ENCODE measurements at places on chromosomes 2 and 18. TPM values are rescaled to one million over a fixed set of nuclear protein-coding genes. Genes with fewer than 3 reads are reported as not detected.

DNA sequence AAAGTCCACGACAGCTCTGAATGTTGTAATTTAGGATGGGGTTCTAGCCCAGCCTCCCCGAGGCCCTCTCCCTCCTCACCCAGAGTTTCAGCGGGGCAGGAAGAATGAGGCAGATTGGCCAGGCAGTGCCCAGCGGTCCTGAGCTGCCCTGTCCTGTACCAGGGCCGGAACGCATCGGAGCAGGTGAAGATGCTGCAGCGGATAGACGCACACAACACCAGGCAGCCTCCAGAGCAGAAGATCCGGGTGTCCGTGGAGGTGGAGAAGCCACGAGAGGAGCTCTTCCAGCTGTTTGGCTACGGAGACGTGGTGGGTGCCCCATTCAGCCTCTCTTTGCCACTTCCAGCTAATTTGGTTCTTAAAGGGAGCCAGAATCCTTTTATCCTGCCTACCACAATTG is 10.8 kb downstream of the KHK start:
- peaks cover 9% of the 10 kb centered on the region for H3K4me1 ChIP-seq
- H3K27ac ChIP-seq = no peak overlapping the region
- no peak for DNase-seq
- H3K27me3 ChIP-seq = no peaks in the 10 kb centered on the region
- H3K4me3 ChIP-seq = no peak overlapping the region
- no peaks in the 10 kb centered on the region for H3K36me3 ChIP-seq

DNA sequence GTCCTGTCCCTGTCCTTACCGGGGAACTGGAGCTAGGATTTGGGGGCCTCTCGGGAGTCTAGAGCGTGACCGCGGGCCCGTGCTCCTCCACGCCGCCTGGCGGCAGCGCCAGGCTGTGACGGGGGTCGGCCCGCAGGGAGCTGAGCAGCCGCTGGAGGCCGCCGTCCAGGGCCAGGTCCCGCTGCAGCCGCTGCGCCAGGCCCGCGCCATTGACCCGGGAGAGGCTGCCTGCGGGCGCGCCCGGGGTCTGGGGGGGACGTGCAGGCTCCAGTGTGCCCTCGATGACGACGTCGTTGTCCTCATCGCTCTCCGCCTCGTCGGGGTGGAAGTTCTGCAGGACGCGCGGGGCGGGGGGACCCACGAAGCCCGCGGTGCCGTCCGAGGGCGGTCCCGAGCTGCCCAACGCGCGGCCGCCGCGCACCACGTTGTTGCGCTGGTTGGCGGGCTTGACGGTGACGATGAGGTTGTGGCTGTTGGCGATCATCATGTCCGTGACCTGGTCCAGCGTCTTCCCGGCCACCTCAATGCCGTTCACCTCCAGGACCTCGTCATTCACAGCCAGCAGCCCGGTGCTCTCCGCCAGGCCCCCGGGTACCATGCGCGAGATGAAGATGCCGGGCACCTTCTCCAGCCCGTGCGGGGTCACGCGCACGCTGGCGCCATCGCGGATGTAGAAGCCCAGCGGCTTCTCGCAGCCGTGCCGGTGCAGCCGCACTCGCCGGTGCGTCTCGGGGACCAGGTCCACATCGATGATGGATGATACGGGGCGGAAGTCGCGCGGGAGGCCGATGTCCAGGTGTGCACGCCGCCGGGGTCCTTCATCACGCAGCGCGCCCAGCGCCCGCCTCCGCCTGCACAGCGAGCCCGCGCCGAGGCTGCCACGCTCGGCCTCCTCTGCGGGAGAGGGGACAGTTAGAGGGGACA is 50.9 kb downstream of the ADNP2 start:
- no peaks in the 10 kb centered on the region for H3K36me3 ChIP-seq
- no peak overlapping the region for H3K27ac ChIP-seq
- H3K4me1 ChIP-seq = peaks cover 6% of the 10 kb centered on the region
- DNase-seq = peak; percentile 73

- H3K4me3 ChIP-seq = no peak overlapping the region
- H3K27me3 ChIP-seq = no peaks in the 10 kb centered on the region
- no peaks in the 10 kb centered on the region for H3K36me3 ChIP-seq
- H3K4me1 ChIP-seq = no peaks in the 10 kb centered on the region
Measured at GRCh38 chr18:45050712-45051601, 370.3 kb downstream of the SETBP1 start.

DNA sequence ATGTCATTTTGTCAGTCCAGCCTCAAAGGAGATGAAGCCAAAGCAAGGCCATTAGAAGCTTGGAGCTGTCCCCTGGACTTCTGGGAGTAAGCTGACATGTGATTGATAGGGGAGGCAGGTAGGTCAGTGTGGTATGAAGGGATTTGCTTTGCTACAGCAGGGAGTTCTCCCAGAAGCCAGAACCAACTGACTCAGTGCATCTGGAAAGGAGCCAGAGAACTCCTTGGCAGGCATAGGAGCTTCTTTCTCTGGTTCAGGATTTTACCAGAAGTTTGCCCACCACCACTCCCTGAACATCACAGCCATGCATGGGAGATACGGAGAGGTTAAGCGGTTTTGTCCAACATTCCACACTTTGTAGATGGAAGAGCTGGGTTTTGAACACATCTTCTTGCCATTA is 24.5 kb upstream of the KCNE4 start:
- no peaks in the 10 kb centered on the region for H3K27me3 ChIP-seq
- H3K27ac ChIP-seq = no peak overlapping the region
- H3K4me1 ChIP-seq = no peaks in the 10 kb centered on the region

Gene ANKRD53
- total RNA-seq = 3.1 TPM

Gene ACMSD
- total RNA-seq = not detected
